ENCODE measurements at places on chromosomes 7 and 10. TPM values are rescaled to one million over a fixed set of nuclear protein-coding genes. Genes with fewer than 3 reads are reported as not detected.

GRCh38 chr10:20020677-20021076, 204.4 kb downstream of the PLXDC2 start:
- DNase-seq, result no peak
- H3K36me3 ChIP-seq, result no peaks in the 10 kb centered on the region
- no peak overlapping the region for H3K4me3 ChIP-seq
- H3K27me3 ChIP-seq, result no peaks in the 10 kb centered on the region
- no peaks in the 10 kb centered on the region for H3K4me1 ChIP-seq
- no peak overlapping the region for H3K27ac ChIP-seq

GRCh38 chr7:143485094-143485493, 7.4 kb downstream of the TAS2R41 start:
- H3K36me3 ChIP-seq, result no peaks in the 10 kb centered on the region
- H3K4me3 ChIP-seq, result no peak overlapping the region
- H3K27ac ChIP-seq, result no peak overlapping the region
- H3K27me3 ChIP-seq, result no peaks in the 10 kb centered on the region
- DNase-seq, result no peak

- peak; percentile 100 for DNase-seq
- H3K36me3 ChIP-seq, result no peaks in the 10 kb centered on the region
- no peaks in the 10 kb centered on the region for H3K27me3 ChIP-seq
- H3K27ac ChIP-seq, result peak overlapping the region; percentile 87
- H3K4me3 ChIP-seq, result no peak overlapping the region
- H3K4me1 ChIP-seq, result peaks cover 23% of the 10 kb centered on the region
Observed at GRCh38 chr7:43572516-43573049, 10.3 kb upstream of the STK17A start.

- no peaks in the 10 kb centered on the region for H3K27me3 ChIP-seq
- H3K36me3 ChIP-seq, result no peaks in the 10 kb centered on the region
- H3K27ac ChIP-seq, result no peak overlapping the region
- H3K4me3 ChIP-seq, result no peak overlapping the region
Observed at GRCh38 chr7:113652501-113652900, 266.3 kb downstream of the PPP1R3A start.

GRCh38 chr7:95749515-95749914, 22.8 kb upstream of the DYNC1I1 start:
- no peak overlapping the region for H3K27ac ChIP-seq
- H3K27me3 ChIP-seq, result no peaks in the 10 kb centered on the region
- no peaks in the 10 kb centered on the region for H3K36me3 ChIP-seq
- H3K4me3 ChIP-seq, result no peak overlapping the region

GRCh38 chr7:29247224-29247962, 52.8 kb downstream of the CHN2 start:
- no peak for DNase-seq
- no peaks in the 10 kb centered on the region for H3K36me3 ChIP-seq
- no peak overlapping the region for H3K4me3 ChIP-seq
- no peaks in the 10 kb centered on the region for H3K4me1 ChIP-seq

DNA sequence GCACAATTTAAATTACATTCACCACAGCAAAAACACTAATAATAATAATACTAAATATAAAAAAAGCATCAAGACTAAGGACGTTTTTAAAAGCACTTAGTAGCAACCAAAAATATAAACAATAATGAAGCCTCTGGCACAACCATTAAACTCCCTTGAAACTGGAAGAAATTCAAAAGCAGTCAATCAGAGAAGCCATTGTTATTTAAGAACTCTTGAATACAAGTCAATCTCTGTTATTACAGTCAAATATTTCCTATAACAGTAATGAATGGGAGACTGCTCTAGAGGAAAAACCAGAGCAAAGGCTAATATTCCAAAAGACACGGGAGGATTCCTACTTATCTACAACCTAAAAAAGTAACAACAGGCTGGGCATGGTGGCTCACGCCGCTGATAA, 164.2 kb downstream of the KMT2E start:
- H3K4me1 ChIP-seq, result no peaks in the 10 kb centered on the region
- no peaks in the 10 kb centered on the region for H3K27me3 ChIP-seq
- H3K4me3 ChIP-seq, result no peak overlapping the region
- no peaks in the 10 kb centered on the region for H3K36me3 ChIP-seq

DNA sequence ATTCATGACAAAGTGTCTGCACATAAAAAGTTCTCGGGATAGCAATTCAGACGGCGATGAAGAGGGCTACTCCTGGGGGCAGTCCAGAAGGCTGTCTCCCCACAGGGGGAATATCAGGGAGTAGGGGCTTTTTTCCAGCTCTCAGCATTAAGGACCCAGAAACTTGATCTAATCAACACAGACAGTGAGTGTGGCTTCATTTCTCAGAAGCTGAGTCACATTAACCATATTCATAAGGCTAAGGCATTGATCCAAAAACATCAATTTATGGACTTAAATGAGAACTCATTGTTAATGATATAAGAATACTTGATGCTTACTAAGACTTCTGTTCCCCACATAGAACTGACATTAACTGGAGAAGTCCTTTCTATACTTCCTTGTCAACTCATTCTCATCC, 87.5 kb upstream of the AOAH start:
- no peak overlapping the region for H3K4me3 ChIP-seq
- DNase-seq, result peak; percentile 26
- H3K27me3 ChIP-seq, result no peaks in the 10 kb centered on the region
- no peak overlapping the region for H3K27ac ChIP-seq
- no peaks in the 10 kb centered on the region for H3K36me3 ChIP-seq

The SAMD9L gene
- total RNA-seq, result 55.6 TPM

The MYO3A gene
- not detected for total RNA-seq

The GDF2 gene
- total RNA-seq, result not detected

DNA sequence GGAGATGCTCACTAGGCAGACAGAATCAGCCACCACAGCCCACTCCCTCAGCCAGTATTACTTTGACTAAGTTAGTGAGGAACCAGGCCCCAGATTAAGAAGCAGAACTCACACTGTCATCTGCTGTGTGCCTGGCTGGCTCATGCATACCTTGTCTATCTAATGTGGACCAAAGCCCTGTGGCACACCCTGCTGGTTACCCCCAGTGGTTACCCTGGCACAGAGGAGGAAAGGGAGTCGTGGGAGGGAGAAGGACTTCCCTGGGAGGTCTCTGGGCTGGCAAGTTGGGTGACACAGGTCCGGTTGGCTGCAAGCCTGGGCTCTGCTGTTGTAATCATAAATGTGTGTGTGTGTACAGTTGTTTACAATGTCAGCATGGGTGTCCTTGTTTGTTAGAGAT, 7.5 kb upstream of the SH2D4B start:
- no peak overlapping the region for H3K27ac ChIP-seq
- no peaks in the 10 kb centered on the region for H3K27me3 ChIP-seq
- H3K36me3 ChIP-seq, result no peaks in the 10 kb centered on the region
- DNase-seq, result no peak

DNA sequence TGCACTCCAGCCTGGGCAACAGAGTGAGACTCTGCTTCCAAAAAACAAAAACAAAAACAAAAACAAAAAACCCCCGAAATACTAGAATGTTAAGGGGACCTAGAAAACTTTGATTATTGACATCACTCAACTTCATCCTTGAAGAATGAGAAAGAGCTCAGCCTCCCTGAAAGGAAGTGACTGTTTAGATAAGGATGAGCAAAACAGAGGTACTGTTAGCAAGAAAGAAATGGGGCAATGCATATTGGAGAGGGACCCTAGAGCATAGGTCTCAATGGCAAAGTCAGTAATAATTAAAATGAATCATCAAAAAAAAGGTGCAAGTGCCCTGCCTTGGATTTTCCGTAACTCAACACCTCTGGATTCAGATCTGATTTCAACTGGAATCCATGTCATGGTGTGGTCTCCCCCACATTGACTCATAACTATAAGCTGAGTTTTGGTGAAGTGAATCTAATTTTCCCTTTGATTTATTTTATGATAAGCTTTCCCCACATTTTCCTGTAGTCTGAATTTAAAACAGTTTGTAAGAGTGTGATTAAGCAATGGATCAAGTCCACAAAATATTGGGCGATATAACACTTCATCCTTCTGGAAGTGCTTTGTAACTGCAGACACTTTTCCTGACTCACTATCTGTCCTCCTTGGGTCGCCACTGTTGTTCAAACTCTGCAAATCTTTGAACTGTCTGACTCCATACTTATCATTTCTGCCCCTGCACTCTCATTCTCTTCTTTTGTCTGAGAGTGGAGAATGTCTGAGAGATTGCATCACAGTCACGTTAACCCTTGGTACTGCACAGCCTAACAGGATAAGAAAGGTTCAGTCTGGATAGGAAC, 224.8 kb upstream of the LYZL1 start:
- H3K4me3 ChIP-seq, result no peak overlapping the region
- H3K36me3 ChIP-seq, result no peaks in the 10 kb centered on the region
- H3K4me1 ChIP-seq, result peaks cover 14% of the 10 kb centered on the region
- H3K27me3 ChIP-seq, result peaks cover 2% of the 10 kb centered on the region
- peak; percentile 87 for DNase-seq

- H3K36me3 ChIP-seq, result no peaks in the 10 kb centered on the region
- H3K4me1 ChIP-seq, result peaks cover 9% of the 10 kb centered on the region
- DNase-seq, result no peak
- no peak overlapping the region for H3K27ac ChIP-seq
- H3K4me3 ChIP-seq, result no peak overlapping the region
Observed at GRCh38 chr10:98405422-98405821, 9.6 kb downstream of the PYROXD2 start.

The SYCE1 gene
- total RNA-seq, result not detected

GRCh38 chr7:92436612-92437445, 10.5 kb upstream of the GATAD1 start:
- H3K27ac ChIP-seq, result no peak overlapping the region
- no peaks in the 10 kb centered on the region for H3K36me3 ChIP-seq

DNA sequence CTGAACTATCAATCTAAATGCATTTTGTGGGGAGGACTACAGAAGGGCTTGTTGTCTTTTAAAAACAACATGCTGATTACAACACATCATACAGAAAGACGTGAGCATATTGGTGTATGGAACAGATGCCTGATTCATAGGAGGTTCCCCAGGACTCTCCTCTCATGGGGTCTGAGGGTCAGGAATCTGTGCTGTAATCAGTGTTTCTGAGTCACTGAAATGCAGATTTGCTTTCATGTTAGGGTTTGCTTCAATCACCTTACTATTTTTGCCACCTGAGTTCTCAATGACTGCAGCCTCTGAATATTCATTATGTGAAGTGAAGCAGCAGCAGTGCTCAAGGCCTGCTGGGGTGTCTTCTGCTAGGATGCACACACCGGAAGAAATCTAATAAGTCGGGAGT, 550 bp upstream of the ANK3 start:
- no peaks in the 10 kb centered on the region for H3K36me3 ChIP-seq
- H3K27ac ChIP-seq, result no peak overlapping the region
- peak; percentile 47 for DNase-seq

DNA sequence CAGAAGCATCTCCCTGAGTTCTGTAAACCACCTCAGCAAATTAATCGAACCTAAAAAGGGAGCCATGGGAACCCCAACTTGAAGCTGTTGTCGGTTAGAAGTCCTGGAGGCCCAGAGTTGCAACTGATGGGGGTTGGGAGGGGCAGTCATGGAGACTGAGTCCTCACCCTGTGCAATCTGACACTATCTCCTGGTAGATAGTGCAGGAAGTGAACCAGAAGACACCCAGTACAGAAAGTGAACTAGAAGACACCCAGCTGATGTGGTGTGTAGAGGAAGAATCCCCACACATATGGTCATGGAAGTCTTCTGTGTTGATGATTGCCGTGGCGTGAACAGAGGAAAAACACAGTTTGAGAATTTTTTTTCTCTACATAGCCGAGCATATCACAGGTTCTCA, 58.8 kb upstream of the SRRM3 start:
- H3K4me1 ChIP-seq, result no peaks in the 10 kb centered on the region
- no peaks in the 10 kb centered on the region for H3K36me3 ChIP-seq
- DNase-seq, result no peak
- H3K4me3 ChIP-seq, result no peak overlapping the region

The INSYN2A gene
- total RNA-seq, result 0.41 TPM

DNA sequence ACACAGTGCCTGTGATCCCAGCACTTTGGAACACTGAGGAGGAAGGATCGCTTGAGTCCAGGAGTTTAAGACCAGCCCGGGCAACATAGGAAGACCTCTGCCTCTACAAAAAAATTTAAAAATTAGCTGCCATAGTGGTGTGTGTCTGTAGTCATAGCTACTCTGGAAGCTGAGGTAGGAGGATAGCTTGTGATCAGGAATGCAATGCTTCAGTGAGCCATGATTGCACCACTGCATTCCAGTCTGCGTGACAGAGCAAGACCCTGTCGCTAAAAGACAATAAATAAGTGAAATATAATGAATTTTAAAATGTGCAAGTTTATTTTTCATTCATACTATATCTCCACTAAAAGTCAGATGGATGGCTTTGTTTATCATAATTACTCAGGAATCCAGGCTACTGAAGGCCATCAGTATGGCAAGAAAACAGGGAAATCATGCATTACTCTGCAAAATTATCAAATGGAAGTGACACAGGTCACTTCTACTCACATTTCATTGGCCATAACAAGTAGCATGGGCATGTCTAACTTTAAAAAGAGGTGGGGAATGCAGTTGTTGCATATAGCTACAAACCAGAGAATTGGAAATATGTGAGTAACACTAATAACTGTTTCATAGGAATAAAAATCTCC, 32.9 kb upstream of the FAM3C start:
- no peaks in the 10 kb centered on the region for H3K36me3 ChIP-seq
- no peak overlapping the region for H3K4me3 ChIP-seq
- no peaks in the 10 kb centered on the region for H3K27me3 ChIP-seq

DNA sequence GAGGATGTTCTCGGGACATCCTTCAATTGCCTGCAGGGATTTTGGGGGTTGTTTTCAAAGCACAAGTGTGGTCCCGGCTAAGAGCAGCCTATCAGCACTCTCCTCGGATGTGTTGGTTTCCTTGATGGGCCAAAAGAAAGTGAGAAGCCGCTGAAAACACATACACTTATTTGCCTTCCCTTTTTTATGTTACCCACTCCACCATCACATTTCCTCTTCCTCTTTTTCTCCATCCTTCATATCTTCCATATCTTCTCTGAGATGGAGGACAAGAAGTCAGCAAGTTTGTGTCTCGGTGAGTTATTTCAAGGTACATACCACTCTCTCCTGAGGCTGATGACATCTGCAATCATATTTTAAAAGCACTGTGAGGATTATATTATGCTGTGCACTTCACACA, 64.0 kb downstream of the ZNF33B start:
- H3K27me3 ChIP-seq, result no peaks in the 10 kb centered on the region
- no peaks in the 10 kb centered on the region for H3K4me1 ChIP-seq
- DNase-seq, result no peak
- no peak overlapping the region for H3K4me3 ChIP-seq

GRCh38 chr10:73501651-73502050, 5.8 kb upstream of the PPP3CB start:
- peaks cover 9% of the 10 kb centered on the region for H3K4me1 ChIP-seq
- no peak overlapping the region for H3K27ac ChIP-seq
- H3K36me3 ChIP-seq, result no peaks in the 10 kb centered on the region
- no peaks in the 10 kb centered on the region for H3K27me3 ChIP-seq
- DNase-seq, result no peak

GRCh38 chr10:97534746-97535367, 36.1 kb downstream of the UBTD1 start:
- H3K4me1 ChIP-seq, result peaks cover 36% of the 10 kb centered on the region
- H3K36me3 ChIP-seq, result no peaks in the 10 kb centered on the region
- no peak overlapping the region for H3K4me3 ChIP-seq
- no peaks in the 10 kb centered on the region for H3K27me3 ChIP-seq
